Adrenal gland (tissue), 19 donors: ENCODE measurements at places on chromosomes 6 and 20.

DNA sequence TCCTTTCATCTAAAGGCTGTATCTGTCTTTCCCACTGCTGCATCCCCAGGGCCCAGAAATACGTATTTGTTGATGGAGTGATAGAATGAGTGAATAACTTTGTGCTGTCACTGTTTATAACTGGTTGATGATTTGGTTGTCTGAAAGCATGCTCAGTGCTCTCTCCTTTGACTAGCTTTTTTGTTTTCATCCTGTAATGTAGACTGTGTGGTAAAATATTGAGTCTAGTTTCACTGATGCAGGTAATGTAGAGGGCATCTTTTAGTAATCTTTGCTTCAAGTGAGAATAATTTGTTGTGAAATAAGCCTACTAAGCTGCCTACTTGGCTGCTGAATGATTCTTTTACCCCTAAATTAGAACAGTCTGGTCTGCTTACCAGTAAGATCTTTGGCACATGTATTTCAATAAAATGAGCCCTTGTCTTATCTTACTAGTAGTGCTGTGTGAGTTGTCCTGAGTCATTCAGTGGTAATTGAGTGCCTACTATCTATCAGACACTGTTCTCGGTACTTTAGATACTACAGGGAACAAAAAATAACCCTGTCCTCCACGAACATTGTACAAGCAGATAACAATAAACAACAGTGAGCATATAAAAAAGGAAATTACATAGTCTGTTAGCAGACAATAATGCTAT lies 39.9 kb downstream of the MAPK14 start:
- DNase-seq = no peak

DNA sequence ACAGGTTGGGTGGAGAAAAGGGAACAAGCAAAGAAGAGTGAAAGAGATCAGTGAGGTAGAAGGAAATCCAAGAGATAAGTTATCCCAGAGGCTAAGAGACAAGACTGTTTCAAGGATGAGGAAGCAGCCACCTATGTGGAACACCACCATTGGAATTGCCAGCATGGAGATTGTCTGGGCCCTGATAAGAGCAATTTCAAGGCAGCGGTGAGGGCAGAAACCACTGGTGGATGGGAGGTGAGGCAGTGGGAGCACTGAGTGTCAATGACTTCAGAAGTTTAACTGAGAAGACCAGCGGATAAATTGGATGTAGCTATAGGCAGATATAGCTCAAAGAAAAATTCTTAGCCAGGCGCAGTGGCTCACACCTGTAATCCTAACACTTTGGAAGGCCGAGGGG lies 56.7 kb downstream of the SNX5 start:
- no peak for DNase-seq

- DNase-seq = no peak
Measured at GRCh38 chr20:31685853-31686643, 36.6 kb downstream of the BCL2L1 start.

- no peak for DNase-seq
Measured at GRCh38 chr6:156816505-156816904, 39.3 kb downstream of the ARID1B start.

- DNase-seq = no peak
Measured at GRCh38 chr6:109458774-109459531, 3.4 kb upstream of the MICAL1 start.

DNA sequence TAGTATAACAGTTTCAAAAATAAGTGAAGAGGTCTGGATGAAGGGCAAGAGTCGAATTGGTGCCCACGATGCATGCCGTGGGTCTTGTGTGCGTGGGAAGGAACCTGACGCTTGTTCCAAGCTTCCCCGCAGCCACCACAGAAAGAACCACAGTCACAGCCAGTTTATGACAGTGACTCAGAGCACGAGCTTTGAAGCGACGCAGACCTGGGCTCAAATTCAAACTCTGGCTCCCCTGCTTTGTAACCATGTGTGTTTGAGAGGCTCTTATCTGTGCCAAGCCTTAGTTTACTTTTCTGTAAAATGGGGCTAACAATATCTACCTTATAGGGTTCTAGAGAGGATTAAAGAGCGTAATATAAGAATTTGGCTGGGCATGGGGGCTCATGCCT lies 65.5 kb downstream of the SYNJ2 start:
- DNase-seq = peak; percentile 86

- no peak for DNase-seq
Measured at GRCh38 chr6:30136570-30137286, 788 bp downstream of the TRIM40 start.

DNA sequence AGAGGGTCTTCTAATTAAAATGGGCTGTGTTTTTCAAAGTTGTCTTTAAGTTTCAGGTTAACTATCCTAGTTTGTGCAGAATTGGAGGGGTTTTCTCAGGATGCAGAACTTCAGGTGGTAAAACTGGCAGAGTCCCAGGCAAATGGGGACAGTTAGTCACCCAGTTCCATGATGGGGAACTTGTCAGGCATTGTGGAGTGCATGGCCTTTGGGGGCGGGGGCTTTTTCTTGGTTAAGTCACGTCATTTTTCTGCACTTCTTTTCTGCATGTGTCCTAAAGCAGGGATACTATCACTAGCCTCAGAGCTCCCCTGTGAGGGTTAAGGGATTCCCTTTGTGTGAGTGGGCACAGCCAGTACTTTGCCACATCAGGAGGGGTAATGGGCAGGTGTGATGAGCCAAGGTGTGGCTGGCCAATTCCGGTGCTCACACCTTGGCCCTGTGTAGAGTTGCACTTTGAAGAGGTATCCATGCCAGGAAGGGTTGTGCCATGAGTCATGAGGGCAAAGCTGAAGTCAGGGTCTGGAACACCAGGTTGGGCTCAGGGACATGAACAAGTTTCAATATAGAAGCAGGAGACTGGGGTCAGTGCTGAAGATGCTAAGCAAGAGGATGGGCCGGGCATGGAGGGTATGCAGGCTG lies 126.0 kb upstream of the RREB1 start:
- no peak for DNase-seq

- DNase-seq = no peak
Measured at GRCh38 chr6:112980676-112981075, 633.5 kb downstream of the RFPL4B start.

DNA sequence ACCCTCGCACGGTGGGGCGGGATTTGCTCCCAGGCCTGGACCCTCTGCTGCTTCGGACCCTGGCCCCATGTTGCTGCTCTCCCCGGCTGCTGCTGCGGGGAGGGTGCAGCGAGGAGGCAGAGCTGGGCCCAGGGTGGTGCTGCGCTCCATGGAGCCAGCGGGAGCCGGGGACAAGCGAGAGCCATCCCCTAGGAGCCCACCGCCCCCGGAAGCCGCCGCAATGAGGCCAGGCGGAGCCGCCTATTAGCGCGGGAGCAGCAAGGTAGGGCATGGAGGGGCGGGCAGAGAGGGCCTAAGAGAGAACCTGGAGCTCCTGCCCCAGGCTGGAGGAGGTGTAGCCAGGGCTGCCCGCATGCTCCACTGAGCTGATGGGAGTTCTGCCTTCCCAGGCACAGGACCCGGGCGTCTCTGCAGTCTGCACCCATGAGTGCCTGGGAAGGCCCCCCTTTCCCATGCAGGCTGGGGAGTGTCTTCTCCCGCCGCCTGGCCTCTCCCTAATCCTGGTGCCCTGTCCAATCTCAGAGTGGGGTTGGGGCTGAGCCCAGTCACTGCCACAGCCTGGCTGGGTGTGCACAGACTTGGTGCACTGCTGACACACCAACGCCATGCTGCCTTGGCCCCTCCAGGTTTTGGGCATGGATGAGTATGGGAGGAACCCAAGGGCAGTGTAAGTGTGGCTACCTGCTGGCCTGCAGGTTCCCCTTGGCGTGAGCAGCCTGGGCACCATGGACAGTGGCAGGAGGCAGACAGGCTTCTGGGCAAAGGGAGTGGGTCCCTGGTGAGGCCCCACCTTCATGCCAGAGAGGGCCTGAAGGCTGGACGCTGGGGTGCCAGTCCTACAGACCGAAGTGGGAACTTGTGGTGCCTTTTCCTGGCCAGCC lies 360.6 kb upstream of the MAP3K7 start:
- DNase-seq = no peak

DNA sequence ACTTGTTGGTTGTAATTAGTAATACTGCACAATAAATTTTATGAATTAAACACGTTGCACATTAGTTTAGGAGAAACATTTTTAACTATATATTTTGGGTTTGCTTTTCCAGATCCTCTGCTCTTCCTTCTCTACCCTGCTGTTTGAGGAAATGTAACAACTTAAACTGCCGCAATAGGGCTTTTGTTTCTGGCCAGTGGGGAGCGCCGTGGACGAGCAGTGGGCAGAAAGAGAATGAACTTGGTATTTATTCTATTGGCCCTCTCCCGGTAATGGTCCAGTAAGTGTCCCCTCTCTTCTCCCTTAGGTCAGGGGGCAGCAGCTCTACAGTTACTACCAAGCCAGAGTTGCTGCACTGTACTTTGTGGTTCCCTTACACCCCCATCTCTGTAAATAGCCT lies 35.2 kb upstream of the EPHA7 start:
- DNase-seq = no peak

DNA sequence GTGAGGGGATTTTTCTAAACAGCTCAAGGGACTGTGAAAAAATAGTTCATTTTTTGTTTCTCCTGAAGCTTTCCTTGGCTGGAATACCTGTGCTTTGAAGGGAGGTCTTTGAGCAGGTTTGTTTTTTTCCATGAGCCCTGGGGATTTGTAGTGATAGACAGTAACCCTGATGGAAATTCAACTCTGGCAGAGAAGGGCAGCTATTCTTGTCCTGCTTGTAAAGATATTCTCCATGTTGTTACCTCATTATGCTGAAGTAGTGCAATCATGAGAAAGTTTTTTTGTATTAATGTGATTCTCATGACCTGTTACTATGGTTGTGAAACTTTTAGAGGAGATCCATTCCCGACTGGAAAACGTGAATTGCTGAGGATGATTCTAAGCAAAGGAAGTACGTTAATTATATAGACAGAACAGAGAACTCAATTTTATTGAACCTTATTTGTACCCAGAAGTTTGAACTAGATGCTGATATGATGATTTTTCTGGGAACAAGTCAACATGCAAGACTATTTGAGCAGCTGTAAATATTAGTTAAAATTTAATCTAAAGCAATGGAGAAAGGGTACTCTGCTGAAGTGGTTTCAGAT lies 12.5 kb downstream of the UTRN start:
- no peak for DNase-seq

GRCh38 chr6:128738112-128738511 lies 144.8 kb upstream of the LAMA2 start:
- no peak for DNase-seq

GRCh38 chr20:50852085-50852484 lies 57.2 kb downstream of the BCAS4 start:
- no peak for DNase-seq

DNA sequence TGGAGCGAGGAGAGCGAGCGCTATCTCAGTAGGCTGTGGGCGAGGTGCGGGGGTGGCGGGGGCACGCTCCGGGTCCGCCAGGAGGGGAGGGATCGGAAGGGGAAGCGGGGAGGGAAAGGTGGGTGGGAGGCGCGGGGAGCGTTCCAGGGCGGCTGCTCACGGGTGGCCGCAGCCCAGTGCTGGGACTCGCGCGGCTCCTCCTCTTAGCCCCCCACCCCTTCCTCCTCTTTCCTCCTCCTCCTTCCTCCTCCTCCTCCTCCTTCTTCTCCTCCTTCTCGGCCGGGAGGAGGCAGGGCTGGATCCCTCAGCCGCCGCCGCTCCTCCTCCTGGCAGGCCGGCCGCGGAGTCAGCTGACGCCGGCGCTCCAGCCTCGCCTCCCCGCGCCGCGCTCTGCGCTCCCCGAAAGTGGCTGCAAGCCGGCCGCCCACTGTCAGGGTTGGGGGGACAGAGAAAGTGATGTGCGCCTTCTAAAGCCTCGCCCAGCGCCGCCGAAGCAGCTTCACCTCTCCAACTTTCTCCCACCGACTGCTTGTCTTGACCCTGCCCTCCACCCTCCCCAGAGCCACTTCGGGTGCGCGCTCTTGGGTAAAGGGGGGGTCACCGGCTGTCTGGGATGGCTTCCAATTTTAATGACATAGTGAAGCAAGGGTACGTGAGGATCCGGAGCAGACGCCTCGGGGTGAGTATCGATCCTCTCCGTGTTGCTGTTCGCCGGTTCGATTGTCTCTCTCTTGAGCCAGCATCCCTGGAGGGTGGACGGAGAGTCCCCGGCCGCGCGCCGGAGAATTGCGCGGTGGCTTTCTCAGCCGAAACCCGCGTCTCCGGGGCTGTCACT lies at the start of gene DOK5:
TSS of gene DOK5 (plus strand) at position 260 of the 835 bp plus-strand sequence. CDS start at position 614, 354 bp downstream.
- DNase-seq = no peak
